Foreskin keratinocyte (primary cell): ENCODE measurements at places on chromosomes 1 and 21.
A peak's percentile ranks its signal among the peaks of the same experiment; 100 is the strongest.

- no peak for DNase-seq
These were observed 180.3 kb upstream of the ZC3H12A start for GRCh38 chr1:37294096-37294495.

DNA sequence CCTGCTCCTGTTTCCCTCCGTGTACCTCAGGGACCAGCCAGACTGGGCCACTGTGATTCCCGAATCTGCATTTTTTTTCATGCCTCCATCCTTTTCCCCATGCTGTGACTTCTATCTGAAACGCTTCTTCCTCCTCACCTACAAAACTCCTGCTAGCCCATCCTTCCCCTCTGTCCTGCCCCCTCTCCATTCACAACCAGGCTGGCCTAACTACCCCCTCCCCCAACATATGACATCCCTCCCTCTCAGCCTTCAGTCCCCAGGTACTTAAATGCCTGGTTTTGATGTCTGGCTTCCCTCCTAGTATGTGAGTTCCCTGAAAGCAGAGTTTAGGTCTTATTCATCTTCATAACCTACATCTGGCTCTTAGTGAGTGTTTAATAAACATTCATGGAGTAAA is 82.7 kb downstream of the TAS1R2 start:
- no peak for DNase-seq

GRCh38 chr1:92473781-92474495 is 12.8 kb downstream of the GFI1 start:
- no peak for DNase-seq

GRCh38 chr21:46156378-46156645 is 933 bp upstream of the FTCD start:
- no peak for DNase-seq

GRCh38 chr1:92995441-92996430 is 34.5 kb upstream of the DIPK1A start:
- no peak for DNase-seq

- no peak for DNase-seq
These were observed 11.7 kb upstream of the RCSD1 start for GRCh38 chr1:167618366-167618765.

DNA sequence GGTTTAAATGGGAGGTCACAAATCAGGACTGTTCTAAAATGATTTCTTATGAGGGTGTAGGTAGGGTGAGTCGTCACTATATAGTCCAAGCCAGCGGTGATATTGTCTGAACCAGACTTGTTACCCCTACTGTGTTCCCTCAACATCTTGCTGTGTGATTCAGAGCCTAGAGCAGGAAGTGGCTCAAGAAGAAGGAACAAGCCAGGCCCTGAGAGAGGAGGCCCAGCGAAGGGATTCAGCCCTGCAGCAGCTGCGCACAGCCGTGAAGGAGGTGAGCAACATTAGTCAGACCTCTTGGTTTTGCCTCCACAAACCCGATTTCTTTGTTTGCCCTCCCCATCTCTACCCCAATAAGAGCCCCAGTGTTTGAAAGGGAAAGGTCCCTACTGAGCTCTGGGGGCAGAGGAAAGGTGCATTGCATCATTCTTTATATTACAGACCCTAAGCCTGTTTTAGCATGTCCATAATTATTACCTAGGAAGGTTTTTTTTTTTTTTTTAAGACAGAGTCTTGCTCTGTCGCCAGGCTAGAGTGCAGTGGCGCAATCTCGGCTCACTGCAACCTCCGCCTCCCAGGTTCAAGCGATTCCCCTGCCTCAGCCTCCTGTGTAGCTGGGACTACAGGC is 5.0 kb upstream of the SH3BGRL3 start:
- peak; percentile 80 for DNase-seq

DNA sequence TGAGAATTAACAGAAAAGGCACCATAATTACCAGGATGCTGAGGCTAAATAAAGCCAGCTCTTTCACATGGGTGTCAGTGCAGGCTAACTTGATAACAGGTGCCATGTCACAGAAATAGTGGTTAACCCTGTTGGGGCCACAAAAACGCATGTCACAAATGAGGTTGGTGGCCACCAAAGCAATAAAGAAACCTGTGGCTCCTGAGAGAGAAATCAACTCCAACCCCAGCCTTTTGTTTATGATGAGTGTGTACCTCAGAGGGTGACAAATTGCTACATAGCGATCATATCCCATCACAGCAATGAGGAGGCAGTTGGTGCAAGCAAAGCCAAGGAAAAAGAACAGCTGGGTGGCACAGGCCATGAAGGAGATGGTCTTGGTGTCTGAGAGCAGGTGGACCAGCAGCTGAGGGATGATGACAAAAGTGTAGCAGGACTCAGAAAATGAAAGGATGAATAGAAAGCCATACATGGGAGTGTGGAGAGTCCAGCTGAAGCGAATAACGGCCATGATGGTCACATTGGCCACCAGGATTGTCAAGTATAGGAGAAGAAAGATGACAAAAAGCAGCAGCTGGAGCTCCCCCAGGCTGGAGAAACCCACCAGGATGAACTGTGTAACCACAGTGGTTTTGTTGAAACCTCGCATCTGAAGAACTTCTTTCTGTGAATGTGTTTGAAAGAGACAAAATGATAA is at the start of gene OR10T2:
Gene OR10T2, minus strand, starts transcription at position 649 of the 697 bp plus-strand sequence. Its CDS starts 0 bp downstream, at position 649.
- DNase-seq, result no peak
